NCI-H1092 (cell line): ENCODE measurements at places on chromosomes 2 and 18.

DNA sequence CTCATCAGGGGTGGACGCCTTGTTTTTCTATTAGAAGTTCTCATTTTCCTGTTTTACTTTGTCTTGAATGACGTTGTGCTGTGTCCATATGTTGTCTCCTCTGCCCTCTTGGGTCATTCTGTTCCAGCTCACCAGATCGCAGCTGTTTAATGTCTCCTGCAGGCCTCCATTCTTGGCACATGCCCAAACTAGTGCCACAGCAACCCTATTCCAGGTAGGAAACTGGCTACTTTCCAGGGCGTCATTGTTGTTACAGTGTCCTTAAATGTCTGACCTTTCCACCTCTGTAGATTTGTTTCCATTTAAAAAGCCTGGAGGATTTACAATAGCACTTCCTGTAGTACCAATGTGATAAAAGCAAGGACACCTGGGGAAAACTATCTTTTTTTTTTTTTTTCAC lies 500.7 kb downstream of the METTL4 start:
- peak; percentile 75 for DNase-seq

DNA sequence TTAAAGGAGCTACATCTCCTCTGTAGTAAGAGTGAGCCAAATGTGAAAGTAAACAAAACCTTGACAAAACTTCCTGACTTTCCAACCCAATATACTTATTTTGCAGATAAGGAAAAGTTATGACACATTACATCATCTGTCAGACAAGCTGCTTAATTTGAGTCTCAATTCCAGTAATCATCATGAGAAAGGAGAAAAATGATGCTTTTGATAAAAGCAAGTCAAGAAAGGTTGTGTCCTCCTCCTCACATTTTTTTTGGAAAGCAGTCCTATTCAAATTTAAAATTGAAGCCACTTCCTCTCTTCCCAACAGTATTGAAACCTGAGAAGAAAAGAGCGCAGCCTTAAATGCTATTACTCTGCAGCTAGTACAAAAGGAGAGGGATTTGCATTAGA lies 519.6 kb downstream of the LRP1B start:
- DNase-seq: no peak

DNA sequence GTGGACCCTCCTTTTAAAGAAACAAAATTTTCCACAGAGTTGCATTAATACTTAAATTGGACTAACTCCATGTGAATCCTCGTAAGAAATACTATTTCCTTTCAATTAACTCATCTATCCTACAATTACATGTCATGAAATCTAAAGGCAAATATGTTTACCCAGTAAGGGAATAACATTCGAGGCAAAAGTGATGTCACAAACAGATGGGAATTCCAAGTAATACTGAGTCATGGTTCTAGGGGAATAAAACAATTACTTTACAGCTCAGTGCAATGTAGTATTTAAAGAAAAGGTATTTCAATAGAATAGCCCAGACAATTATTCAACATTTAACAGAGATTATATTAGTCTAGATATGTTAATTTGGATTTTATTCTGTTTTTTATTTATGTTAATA lies 205.8 kb downstream of the ZNF385B start:
- no peak for DNase-seq

GRCh38 chr18:5828913-5829312 lies 66.4 kb downstream of the TMEM200C start:
- DNase-seq: no peak

DNA sequence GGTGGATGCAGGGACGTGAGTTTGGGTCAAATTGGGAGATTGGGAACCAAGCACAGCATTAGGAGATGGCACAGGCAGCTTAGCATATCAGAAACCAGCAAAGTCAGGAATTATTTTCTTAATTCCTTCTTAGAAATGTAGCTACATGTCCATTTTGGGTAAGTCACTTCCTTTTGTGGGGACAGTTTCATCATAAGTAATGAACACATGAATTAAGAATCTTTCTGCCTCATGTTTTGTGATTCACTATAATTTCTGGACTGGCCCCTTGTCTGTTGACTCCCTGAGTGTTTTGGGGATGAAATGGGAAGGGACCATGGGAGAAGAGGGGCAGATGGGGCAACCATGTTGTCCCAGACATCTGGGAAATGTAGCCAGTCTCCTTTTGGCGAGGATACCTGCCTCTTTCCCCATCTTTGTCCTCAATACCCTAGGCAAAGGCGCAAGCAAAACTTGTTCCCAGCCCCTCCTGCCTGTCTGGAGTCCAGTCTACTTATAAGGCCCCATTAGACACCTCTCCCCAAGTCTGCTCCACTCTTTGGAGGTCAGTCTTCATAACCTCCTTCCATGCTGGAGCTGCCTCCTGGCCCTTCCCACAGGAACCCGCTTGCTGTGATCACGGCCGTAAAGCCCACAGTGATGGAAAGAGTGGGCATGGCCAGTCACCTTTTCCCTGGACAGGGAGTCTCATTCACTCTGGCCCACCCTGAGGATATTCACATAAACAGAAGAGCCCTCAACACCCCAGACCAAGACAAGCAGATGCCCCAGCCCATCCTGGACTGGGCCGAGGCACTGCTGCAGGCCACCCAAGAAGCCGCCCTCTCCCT lies 25.7 kb downstream of the MTHFD2 start:
- DNase-seq: no peak

DNA sequence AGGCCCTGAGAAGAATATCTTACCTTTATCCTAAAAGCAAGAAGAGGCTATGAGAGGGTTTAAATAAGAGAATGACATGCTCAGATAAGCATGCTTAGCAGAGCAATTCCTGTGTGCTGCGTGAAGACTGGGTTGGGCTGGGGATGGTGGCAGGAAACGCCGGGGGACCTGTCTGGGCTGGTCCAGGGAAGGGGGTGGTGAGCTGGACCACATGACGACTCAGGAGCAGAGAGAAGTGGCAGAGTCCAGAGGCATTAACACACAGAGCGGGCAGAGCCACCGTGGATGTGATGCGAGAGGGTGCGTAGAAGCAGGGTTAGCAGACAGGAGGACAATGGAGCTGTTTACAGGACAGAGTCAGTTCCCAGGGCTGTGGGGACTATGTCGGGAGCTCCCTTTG lies 84.5 kb downstream of the ZBTB7C start:
- no peak for DNase-seq

DNA sequence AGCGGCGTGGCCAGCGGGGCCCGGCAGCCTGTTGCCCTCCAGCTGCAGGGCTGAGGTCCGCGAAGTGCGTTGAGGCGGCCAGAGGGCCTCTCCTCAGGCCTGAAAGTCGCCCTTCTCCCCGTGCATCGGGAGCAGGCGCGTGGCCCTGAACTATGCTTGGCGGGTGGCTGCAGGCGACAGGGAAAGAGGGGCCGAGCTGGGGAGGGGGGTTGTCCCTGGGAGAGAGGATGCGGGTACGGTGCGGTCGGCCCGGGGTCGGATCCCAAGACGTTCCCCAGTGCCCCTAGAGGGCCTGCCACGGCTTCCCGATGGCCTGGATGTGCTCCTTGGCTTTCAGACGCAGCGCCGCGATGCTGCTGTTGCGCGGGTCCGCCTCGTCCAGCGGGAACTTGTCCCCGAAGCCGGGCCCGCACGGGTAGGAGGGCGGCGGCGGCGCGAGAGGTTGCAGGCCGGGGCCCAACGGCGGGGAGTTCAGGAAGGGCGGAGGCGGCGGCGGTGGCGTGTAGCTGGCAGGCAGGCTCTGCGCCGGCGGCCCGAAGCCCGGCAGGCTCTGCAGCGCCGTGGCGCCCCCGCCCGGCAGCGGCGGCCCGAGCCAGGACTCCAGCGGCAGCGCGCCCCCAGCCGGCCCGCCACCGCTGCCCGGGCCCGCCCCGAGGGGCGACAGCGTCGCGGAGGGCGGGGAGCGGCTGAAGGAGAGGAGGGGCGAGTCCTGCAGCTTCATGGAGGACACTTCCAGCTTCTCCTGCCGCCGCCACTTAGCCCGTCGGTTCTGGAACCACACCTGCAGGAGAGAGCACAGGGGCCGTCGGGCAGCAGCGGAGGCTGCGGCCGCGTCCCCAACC lies 4.3 kb downstream of the RAX start:
- peak; percentile 59 for DNase-seq

GRCh38 chr2:34001557-34001956 lies 402.5 kb upstream of the FAM98A start:
- no peak for DNase-seq

DNA sequence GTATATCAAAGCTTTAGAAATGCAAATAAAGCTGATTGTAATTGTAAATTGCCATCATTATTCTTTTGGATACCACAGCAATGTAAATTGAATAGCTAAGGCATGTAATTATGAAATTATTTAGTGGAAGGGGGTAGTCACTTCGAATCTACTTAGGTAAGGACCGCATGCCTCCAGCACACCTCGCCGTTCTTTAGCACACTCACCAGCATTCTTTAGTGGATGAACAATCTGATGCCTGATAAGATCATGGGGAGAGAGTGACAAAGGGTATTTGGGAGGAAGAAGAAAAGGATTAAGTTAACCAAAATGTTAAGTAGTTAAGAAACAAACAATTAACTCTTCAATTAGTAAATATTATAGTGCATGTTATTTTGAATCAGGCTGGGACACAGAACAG lies 46.4 kb upstream of the DSC1 start:
- no peak for DNase-seq

DNA sequence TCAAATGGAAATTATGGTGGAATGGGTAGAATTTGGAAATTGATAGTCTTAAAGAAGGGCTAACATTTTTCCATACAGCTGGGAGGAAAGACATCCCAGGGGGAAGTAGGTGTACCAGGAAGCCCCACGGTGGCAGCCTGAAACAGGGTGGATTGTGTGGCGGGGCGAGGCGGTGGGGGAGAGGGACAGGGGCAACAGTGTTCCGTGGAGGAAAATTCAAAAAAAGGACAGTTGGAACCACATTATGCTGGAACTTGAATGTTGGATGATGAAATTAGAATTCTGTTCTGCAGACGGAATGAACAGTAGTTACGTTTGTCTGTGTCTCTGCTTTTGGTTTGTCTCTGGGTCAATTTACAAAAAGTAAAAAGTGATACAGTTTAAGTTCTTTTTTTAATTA lies 10.6 kb upstream of the CIB4 start:
- DNase-seq: no peak

- DNase-seq: no peak
Observed at GRCh38 chr2:225768741-225769140, 369.2 kb downstream of the NYAP2 start.

DNA sequence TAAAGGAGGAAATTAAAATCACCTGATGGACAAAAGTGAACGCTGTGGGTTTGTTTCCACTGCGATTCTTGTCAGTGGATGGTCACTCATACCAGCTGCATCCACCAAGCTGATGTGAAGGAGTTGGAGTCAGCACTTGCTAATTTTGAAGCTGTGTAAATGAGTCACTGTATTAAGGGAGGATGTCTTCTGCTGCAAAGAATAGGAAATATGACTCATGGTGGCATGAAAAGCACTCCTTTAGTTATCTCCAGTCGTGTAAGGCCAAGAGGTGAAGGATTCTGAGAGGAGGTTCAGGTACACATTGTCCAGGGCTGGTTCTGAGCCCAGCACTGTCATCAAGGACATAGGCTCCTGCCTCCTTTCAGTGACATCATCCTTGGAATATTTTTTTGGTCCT lies 71.7 kb upstream of the SKOR2 start:
- no peak for DNase-seq

GRCh38 chr2:9895669-9896590 lies 52.7 kb downstream of the TAF1B start:
- no peak for DNase-seq

GRCh38 chr2:19312949-19313348 lies 45.5 kb downstream of the OSR1 start:
- no peak for DNase-seq

DNA sequence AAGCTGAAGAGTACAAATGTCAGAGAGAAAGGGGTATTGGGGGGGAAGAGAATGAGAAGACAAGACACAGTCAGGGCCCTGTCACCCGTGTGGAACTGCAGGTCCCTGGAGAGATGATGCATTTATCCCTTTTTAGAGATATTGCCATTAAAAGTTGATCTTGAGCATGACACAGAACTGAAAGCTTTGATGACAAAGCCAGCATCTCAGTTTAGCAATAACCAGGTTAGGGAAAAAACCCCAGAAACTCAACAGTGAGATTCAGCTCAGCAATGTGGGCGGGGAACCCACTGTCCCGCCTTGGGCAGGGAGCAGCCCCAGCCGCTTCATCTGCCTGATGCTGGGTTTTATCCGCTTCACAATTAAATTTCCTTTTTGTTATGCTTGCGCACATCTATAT lies 181.1 kb downstream of the NEDD4L start:
- DNase-seq: no peak

GRCh38 chr2:74869517-74869916 lies 35.6 kb downstream of the HK2 start:
- DNase-seq: no peak

GRCh38 chr18:74453016-74453566 lies 4.0 kb downstream of the DIPK1C start:
- no peak for DNase-seq

- DNase-seq: no peak
Observed at GRCh38 chr2:181318504-181319280, 138.5 kb upstream of the ITGA4 start.

DNA sequence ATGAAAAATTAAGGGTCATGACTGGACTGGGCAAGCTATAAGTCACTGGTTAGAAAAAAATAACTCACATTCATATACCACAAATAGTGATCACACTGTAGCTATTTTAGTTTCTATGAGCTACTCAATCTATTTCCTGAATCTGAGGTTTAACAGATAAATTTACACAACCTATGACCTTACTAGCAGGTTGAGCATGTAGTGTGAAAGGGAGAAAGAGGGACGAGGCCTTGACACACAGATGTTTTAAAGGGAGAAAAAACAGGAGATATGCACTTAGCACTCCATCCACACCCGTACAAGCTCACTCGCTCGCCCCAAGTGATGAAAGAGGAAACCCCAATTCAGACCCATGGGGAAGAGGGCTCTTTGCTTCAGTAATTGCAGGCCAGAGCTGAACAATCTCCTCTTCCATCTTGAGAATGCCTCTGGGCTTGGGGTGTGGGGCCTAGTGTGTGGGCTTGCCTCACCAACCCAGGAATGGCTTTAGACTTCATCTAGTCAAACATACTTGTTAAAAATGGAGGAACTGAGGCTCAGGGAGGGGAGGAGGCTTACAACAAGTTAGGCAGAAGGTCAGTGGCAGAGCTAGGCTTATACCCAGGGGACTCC lies 10.7 kb downstream of the CYRIA start:
- DNase-seq: no peak

GRCh38 chr2:95388091-95388692 lies 14.3 kb upstream of the FAHD2A start:
- no peak for DNase-seq

GRCh38 chr2:180573951-180574350 lies 406.5 kb upstream of the UBE2E3 start:
- DNase-seq: no peak

- DNase-seq: no peak
Observed at GRCh38 chr2:104755026-104755878, 98.7 kb upstream of the POU3F3 start.

GRCh38 chr2:203280428-203281064 lies 41.7 kb downstream of the CYP20A1 start:
- no peak for DNase-seq

GRCh38 chr2:101401326-101401665 lies 14.0 kb upstream of the CREG2 start:
- no peak for DNase-seq

DNA sequence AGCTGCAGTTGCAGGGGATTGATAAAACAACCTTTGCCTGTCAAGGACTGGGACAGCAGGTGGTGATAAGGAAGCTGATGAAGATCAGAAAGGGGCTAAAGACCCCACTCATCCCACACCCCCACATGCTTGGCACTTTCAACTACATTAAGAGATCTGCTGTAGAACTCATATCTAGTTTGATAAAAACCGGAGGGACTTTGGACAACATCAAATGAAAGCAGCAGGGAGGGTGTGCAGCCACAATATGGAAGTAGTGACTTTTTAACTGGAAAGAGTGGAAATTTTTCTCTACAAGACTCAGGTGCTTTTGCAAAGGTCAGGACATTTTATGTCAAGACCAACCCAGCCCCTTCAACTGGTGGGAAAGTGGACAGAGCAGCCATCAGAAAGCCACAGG lies 56.8 kb downstream of the TBC1D8 start:
- DNase-seq: no peak
